H4 (cell line): ENCODE measurements at places on chromosomes 4 and X. TPM values are rescaled to one million over a fixed set of nuclear protein-coding genes. Genes with fewer than 3 reads are reported as not detected.

VCX2 gene
- 0.29 and 3.2 TPM in 2 replicates for total RNA-seq

SEC24D gene
- 41.0 and 62.8 TPM in 2 replicates for total RNA-seq

SPANXN4 gene
- not detected in 2 replicates for total RNA-seq

NALF2 gene
- 0.06 TPM in 1 of 2 replicates, not detected in the other for total RNA-seq

- DNase-seq = no peak
Observed at GRCh38 chrX:55026143-55026542, 4.6 kb downstream of the ALAS2 start.

DNA sequence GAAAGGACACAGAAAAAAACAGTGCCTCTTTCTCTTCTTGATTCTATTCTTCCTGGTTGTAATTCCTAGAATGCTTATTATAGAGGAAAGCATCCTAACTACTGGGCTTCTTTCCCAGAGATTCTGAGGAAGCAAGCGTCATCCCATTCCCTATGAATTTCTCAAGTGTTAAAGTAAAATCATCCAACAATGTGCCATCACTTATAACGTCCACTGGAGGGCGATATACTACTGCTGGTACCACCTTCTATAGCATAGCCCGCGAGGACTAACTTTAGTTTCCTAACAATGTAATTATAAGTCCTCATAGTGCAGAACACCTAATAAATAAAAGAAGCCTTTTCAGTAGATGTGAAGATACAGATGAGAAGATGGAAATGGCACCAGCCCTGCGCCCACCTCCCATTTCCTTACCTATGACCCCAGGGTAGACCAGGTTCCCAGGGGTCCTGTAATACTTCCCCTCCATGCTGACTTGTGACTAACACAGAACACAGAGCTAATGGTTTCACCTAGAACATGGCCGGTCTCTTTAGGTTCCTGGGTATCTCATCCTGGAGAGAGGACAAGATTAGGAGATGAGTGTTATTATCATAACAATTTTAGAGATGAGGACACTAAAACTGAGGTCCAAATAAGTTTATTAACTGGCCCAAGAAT lies 4.2 kb downstream of the CENPVL3 start:
- DNase-seq = peak; percentile 55

TMPRSS11B gene
- total RNA-seq = not detected in 2 replicates
